ENCODE measurements at places on chromosomes 2 and 18. TPM values are rescaled to one million over a fixed set of nuclear protein-coding genes. Genes with fewer than 3 reads are reported as not detected.

CCDC68 gene
- total RNA-seq = 1.8 TPM

HOXD4 gene
- 0.22 TPM for total RNA-seq

FMNL2 gene
- total RNA-seq = 35.4 TPM

FAM110C gene
- not detected for total RNA-seq

HOXD3 gene
- total RNA-seq = 0.33 TPM

MBOAT2 gene
- total RNA-seq = 89.6 TPM

ARHGAP28 gene
- total RNA-seq = 5.9 TPM

XDH gene
- under 0.01 TPM for total RNA-seq

MERTK gene
- total RNA-seq = 0.37 TPM

CD8A gene
- total RNA-seq = not detected

SPATA3 gene
- not detected for total RNA-seq

RAB6C gene
- total RNA-seq = under 0.01 TPM

GPR17 gene
- not detected for total RNA-seq

PLEK gene
- total RNA-seq = under 0.01 TPM

PCARE gene
- not detected for total RNA-seq

SPP2 gene
- total RNA-seq = not detected

SLC9A4 gene
- total RNA-seq = not detected

HOXD1 gene
- not detected for total RNA-seq

ARHGAP15 gene
- total RNA-seq = not detected

PIEZO2 gene
- total RNA-seq = 0.12 TPM

RTKN gene
- total RNA-seq = 12.9 TPM

TM4SF20 gene
- total RNA-seq = not detected

SCN7A gene
- 0.12 TPM for total RNA-seq

GALNT3 gene
- 0.87 TPM for total RNA-seq

AQP12A gene
- not detected for total RNA-seq

CAVIN2 gene
- 1.2 TPM for total RNA-seq

STPG4 gene
- total RNA-seq = 0.12 TPM
